Heart right ventricle (tissue), 16 donors: ENCODE measurements at places on chromosomes 4 and X. TPM values are rescaled to one million over a fixed set of nuclear protein-coding genes. Genes with fewer than 3 reads are reported as not detected.

PNCK gene
- total RNA-seq: 7.6 TPM

SLITRK4 gene
- 0.52 TPM for total RNA-seq

MAOB gene
- 113 TPM for total RNA-seq

PLP1 gene
- 2.1 TPM for total RNA-seq

PCYT1B gene
- total RNA-seq: 0.13 TPM

TCEAL4 gene
- total RNA-seq: 73.2 TPM

WNK3 gene
- total RNA-seq: 0.27 TPM

CYSLTR1 gene
- total RNA-seq: 2.2 TPM

NUDT6 gene
- total RNA-seq: 18.1 TPM

PAK3 gene
- total RNA-seq: 0.68 TPM

FAM47A gene
- total RNA-seq: not detected

IL2 gene
- total RNA-seq: not detected

C4orf36 gene
- total RNA-seq: not detected

TCEAL7 gene
- 3.8 TPM for total RNA-seq

TNIP2 gene
- 22.1 TPM for total RNA-seq

BGN gene
- 54.3 TPM for total RNA-seq

ZAR1 gene
- total RNA-seq: not detected

SSX3 gene
- not detected for total RNA-seq

GLOD5 gene
- not detected for total RNA-seq

ARMCX4 gene
- total RNA-seq: 3.7 TPM

DGKK gene
- total RNA-seq: 0.02 TPM

KLHL8 gene
- 15.0 TPM for total RNA-seq

BMX gene
- 2.7 TPM for total RNA-seq

GDPD2 gene
- not detected for total RNA-seq

RTL5 gene
- total RNA-seq: 1.8 TPM

SMARCA5 gene
- total RNA-seq: 30.7 TPM

TMEM35A gene
- 0.28 TPM for total RNA-seq

TREX2 gene
- total RNA-seq: not detected

IL1RAPL2 gene
- not detected for total RNA-seq

PLAC1 gene
- not detected for total RNA-seq

RAB40AL gene
- total RNA-seq: not detected

MTMR1 gene
- total RNA-seq: 18.7 TPM

FGF2 gene
- 4.4 TPM for total RNA-seq

CT45A10 gene
- not detected for total RNA-seq

MAGEA1 gene
- not detected for total RNA-seq
